Fibroblast of mammary gland (primary cell): ENCODE measurements at places on chromosomes 3 and 15.

DNA sequence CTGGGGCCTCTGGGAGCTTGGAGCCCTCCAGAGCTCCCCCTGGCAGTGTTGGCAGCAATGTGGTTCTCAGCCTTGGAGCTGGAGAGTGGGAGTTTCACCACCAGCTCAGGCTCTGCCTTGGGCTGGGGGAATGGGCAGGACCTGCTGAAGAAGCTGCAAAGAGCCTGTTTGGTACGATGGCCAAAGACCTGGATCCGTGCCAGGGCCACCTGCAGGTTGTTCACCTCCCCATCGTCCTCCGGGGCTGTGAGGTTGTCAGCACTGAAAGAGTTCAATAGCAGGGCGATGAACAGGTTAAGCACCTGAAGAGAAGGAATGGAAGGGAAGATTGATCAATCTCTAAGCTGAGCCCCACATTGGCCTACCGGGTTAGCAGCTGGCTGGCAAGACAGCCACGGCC lies 77.3 kb upstream of the SCN5A start:
- no peak for DNase-seq

GRCh38 chr3:2452249-2452648 lies 353.6 kb downstream of the CNTN4 start:
- no peak for DNase-seq

- no peak for DNase-seq
These were observed 150.3 kb downstream of the SNRK start for GRCh38 chr3:43436507-43437140.

- DNase-seq: peak; percentile 1
These were observed 85.3 kb downstream of the C3orf38 start for GRCh38 chr3:88235102-88235501.

DNA sequence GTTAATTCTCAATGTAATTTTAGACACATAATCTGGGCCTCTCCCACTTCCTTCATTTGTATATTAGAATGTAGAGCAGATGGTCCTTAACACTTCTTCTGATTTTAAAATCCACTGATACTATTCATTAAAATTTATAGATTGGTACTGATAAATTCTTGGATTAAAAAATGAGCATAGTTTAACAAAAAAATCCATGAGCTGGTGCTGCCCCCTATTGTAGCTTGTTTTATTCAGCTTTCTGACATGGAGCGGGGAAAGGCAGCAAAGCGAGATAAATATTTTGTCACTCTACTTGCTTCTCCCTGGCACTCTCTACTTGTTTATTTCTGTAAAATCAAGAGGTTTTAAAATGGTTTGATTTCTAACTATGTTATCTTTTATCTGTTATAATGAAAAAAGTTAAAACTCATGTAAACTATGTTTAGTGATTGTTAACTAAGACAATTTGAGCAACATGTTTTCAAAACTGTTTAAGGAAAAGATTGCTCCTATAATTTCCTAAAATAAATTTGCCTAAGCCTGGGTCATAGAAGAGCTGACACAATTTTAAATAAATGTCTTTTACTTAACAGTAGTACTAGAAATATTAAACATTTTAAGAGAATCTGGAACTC lies 26.5 kb upstream of the PLOD2 start:
- DNase-seq: peak; percentile 63

- peak; percentile 64 for DNase-seq
These were observed 37.5 kb downstream of the TPM1 start for GRCh38 chr15:63079947-63080626.

GRCh38 chr3:111732252-111732879 lies 126.7 kb upstream of the PHLDB2 start:
- no peak for DNase-seq

DNA sequence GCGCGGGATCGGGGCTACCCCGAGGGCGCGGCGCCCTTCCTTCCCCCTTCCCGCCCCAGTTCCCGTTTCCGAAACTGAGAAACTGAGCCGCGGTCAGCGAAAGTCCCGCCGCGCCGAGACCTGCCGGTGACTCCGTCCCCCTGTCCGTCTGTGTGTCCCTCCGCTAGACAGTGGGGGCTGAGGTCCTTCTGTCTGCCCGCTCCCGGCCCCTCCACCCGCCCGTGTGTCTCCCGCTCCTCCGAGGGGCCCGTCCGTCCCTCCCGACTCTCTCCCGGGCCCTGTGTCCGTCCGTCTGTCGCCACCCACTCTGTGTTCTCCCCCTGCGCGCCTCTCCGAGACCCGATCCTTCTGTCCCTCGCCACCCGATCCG lies 426 bp downstream of the PRKCD start:
- DNase-seq: no peak

DNA sequence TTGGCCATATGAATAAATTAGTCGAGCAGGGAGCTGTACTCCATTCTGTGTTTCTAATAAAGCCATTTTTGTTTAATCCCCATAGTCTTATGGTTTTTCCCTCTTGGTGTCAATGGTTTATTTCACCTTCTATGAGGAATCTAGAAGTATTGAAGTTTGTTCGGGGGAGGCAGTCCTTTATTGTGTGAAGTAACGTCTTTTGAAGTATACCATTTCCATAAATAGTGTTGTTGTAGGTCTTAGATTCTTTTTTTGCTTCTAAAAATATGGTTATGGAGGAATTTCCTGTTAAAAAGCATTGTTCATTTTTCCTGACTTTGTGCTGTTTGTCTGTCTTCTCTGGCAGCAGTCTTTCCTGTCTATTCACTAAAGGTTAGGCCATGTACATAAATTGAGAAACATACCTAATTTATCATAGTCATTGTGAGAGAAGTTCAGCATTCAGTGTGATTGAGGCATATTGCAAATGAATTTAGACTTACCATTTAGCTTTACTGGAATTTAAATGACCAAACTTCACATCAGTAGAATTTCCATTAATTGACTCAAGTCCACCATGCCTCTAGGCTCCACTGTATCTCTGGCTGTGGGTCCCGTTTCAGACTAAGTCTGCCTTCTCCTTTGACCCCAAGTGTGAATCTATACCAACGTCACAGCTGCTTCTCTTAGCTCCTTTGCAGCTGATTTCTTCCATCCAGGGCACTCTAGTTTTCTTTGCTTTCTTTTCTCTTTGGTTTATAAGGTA lies 37.3 kb downstream of the YEATS2 start:
- DNase-seq: no peak

- DNase-seq: peak; percentile 75
These were observed at the start of gene POMGNT2 for GRCh38 chr3:43105596-43106292. Gene POMGNT2 (minus strand): TSS chr3:43106079. CDS start chr3:43081431, 24,648 bp downstream.

DNA sequence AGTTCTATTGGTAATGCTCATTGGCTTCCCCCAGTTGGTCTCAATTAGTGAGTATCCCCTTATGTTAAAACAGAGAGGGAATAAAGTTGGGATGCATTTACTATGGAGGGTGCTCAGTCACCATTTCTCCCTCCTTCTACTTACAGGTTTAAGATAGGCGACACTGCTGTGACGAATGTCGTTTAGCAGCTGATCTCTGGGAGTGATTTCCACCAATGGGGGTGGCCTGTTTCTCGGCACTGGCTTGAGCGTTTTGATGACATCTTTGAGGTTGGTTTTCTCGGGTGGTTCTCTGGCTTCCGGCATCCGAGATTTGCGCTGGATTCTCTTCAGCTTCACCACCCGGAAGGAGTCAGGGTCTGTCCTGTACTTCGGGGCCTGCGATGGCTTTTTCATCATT lies 3.8 kb downstream of the LMOD3 start:
- no peak for DNase-seq

- no peak for DNase-seq
These were observed 55.6 kb upstream of the LRTM1 start for GRCh38 chr3:54983266-54984099.

- DNase-seq: no peak
These were observed 33.1 kb downstream of the GABRB3 start for GRCh38 chr15:26739791-26740190.

GRCh38 chr15:75313116-75313845 lies 22.6 kb upstream of the COMMD4 start:
- no peak for DNase-seq

DNA sequence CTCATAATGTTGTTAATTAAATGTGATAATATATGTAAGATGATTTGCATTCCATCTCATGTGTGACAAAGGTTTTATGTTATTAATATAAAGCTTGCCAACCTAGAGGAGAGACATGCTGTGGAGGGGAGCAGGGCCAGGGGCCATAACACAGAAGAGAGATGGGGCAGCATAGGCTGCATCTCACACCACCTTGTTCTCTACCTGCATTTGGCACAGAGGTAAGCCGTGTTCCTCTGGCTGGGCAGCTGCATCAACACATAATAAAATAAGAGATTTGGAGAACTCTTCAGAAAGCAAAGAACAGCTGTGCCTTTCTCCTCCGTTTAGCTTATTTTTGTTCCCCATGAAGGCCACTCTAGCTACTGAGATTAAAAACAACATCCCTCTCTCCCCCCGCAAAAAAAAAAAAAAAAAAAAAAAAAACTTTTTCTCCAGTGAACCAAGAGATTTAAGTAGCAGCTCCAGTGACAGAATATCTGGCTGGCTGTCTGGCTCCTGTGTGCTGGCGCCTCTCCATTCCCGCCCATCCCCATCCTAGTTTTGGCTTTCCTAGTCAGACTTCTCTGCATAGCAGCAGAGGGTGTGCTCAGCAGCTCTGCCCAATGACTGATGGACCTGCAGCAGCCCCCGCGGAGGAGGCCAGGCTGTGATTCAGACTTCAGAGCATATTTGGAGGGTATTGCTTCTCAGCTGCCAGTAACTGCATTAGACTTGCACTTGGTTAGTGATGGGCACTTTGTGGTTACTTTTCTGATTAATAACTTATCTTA lies 52.2 kb upstream of the STXBP5L start:
- DNase-seq: peak; percentile 69

GRCh38 chr15:84750583-84751092 lies 2.2 kb downstream of the ZNF592 start:
- DNase-seq: no peak

- DNase-seq: no peak
These were observed 3.7 kb downstream of the GPR62 start for GRCh38 chr3:51958603-51959521.

DNA sequence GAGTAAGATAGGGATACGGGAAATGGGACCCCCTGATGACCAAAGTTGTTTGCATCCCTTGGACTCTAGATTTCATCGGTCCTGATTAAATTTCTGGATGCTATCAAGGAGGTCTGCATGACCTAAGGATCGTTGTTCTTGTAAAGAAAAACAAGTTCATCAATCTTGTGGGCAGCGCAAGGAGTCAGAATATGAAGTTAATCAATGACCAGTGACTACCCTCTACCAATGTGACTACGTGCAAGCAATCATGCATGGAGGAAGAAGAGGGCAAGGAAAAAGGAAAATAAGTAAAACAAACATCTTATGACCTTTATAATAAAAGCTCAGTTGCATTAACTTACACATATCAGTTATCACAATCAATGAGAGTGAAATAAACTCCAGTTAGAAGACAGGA lies 139.7 kb downstream of the RTP4 start:
- DNase-seq: no peak

DNA sequence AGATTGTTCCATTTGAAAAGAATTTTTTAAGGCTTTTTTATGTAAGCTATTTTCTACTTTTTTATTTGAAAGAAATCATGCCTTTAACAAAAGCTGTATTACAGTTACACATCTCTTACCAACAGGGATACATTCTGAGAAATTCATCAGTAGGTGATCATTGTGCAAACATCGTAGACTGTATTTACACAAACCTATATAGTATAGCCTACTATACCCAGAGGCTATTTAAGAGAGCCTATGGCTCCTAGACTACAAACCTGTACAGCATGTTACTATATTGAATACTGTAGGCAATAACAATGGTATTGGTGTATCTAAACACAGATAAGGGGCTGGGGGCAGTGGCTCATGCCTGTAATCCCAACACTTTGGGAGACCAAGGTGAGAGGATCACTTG lies 43.1 kb downstream of the PEAK1 start:
- no peak for DNase-seq

- no peak for DNase-seq
These were observed 163.4 kb upstream of the RAP2B start for GRCh38 chr3:152998591-152998990.

- DNase-seq: peak; percentile 18
These were observed 8.5 kb upstream of the MYH15 start for GRCh38 chr3:108518895-108519294.

GRCh38 chr3:21330293-21330692 lies 420.7 kb downstream of the ZNF385D start:
- DNase-seq: peak; percentile 18

DNA sequence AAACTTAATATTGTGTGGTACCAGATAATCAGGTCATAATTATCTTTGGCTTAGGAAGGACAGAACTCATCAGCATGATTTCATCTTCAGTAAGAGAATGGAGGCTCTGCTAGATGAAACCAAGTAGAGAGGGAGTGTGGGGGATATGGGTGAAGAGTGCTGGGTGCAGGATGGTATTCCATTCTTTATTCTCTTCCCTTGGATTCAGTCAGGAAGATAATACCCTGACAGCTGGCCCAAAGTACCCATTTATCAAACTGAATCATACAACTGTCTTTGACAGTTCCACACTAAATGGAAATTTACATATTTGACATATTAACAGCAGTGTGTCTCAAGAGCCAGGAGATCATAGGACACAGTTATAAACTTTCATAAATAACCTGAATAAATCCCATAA lies 44.7 kb downstream of the GOLIM4 start:
- no peak for DNase-seq

DNA sequence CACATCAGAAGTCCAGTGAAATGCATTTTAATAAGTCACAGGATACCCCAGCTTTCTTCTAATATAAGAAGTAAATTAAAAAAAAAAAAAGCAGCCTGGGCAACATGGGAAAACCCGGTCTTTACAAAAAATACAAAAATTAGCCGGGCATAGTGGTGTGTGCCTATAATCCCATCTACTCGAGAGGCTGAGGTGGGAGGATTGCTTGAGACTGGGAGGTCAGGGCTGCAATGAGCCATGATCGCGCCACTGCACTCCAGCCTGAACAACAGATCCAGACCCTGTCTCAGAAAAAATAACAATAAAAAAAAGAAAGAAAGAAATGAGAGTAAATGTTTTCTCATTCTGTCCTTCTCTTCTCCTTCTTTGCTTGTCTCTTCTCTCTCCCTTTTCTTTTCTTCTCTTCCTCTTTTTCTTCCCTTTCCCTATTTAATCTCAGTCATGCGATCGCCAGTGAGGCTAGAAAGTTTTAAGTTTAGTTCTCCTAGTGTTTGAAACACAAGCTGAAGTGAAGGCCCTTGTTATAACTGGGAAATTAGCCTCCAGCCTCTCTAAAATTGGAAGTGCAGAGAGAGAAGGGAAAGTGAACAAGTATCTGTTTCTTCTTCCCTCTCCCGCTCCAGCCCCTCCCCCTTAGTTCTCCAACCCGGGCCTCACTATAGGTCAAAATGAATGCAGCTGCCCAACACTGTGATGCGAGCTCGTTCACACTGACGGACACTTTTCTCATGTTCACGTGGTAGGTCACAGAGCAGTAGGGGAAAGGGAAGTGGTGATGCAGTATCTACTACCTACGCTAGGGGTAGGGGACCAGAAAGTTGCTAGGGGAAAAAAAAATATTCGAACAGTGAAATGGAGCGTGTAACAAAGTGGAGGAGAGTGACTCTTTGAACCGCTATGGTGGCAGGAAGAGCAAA lies 23.5 kb upstream of the TSC22D2 start:
- peak; percentile 24 for DNase-seq

GRCh38 chr3:186260726-186261125 lies 101.3 kb downstream of the DGKG start:
- DNase-seq: no peak

- no peak for DNase-seq
These were observed 13.4 kb downstream of the FHIT start for GRCh38 chr3:61237858-61238257.
